ENCODE measurements at places on chromosomes 7 and 10. TPM values are rescaled to one million over a fixed set of nuclear protein-coding genes. Genes with fewer than 3 reads are reported as not detected.
A peak's percentile ranks its signal among the peaks of the same experiment; 100 is the strongest.

The PILRA gene
- total RNA-seq = 3.1 TPM

DNA sequence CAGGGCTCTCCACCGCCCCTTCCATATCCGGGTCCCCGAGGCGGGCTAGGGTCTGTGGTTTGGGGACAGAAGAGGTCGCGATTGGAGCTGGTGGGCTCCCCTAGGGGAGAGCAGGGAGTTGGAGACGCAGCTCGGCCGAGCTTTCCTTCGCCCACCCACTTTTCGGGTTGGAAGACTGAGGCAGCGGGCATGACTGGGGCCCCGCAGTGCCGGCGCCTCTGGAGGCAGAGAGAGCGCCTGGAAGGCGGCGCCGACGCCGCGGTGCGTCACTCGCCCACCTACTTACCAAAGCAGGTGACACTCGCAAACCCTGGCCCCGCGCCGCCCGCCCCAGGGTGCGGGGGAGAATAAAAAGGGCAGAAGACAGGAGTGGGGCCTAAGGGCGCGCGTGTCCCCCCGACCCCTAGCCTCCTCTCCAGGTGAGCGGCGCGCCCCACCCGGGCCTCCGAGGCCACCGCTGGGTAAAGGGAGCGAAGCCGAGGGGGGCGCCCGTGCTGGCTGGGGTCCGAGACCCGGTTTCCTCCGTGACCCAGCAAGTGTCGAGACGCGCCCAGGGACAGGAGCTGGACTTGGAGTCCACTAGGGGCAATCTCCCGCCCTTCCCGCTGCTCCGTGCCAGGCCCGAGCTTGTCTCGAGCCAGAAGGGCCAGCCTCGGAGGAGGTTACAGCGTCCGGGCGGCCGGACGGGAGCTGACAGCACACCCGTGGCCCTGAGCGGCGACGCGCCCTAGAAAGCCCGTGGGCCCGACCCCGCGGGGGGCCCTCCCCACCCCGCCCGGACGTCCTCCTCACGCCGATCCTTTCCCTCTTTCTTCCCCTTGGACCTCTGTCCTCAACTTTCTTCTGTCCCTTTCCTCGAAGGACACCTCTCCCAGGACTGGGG is 34.4 kb upstream of the GRID1 start:
- DNase-seq = peak; percentile 47
- H3K4me3 ChIP-seq = peak overlapping the region; percentile 71
- peaks cover 26% of the 10 kb centered on the region for H3K4me1 ChIP-seq

DNA sequence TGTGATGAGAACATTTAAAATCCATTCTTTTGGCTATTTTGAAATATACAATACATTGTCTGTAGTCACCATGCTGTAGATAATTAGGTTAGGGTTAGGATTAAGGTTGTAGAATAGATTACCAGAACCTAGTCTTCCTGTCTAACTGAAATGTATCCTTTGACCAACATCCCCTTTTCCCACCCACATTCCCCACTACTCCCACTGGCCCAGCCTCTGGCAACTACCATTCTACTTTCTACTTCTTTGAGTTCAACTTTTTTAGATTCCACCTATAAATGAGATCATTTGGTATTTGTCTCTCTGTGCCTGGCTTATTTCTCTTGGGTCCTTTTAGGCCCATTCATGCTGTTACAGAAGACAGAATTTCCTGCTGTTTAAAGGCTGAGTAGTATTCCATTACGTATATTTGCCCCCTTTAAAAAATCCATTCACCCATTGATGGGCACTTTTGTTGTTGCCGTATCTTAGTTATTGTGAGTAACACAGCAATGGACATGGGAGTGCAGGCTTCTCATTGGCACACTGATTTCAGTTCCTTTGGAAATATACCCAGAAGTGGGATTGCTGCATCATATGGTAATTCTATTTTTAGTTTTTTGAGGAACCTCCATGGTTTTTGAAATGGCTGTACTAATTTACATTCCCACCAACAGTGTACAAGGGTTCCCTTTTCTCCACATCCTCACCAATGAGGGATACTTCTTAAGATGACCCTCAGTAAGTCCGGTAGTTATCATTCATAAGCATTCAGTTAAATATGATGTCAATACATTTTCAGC is 104.0 kb downstream of the RALA start:
- peaks cover 6% of the 10 kb centered on the region for H3K36me3 ChIP-seq
- H3K4me3 ChIP-seq = no peak overlapping the region
- no peaks in the 10 kb centered on the region for H3K27me3 ChIP-seq
- H3K27ac ChIP-seq = no peak overlapping the region
- no peaks in the 10 kb centered on the region for H3K4me1 ChIP-seq

GRCh38 chr7:16062269-16062668 is 359.1 kb downstream of the CRPPA start:
- no peaks in the 10 kb centered on the region for H3K27me3 ChIP-seq
- no peaks in the 10 kb centered on the region for H3K36me3 ChIP-seq
- no peak overlapping the region for H3K4me3 ChIP-seq
- H3K4me1 ChIP-seq = peaks cover 23% of the 10 kb centered on the region
- no peak overlapping the region for H3K27ac ChIP-seq

GRCh38 chr7:30142710-30143109 is 7.9 kb downstream of the MTURN start:
- peak; percentile 69 for DNase-seq
- H3K27ac ChIP-seq = peak overlapping the region; percentile 71

DNA sequence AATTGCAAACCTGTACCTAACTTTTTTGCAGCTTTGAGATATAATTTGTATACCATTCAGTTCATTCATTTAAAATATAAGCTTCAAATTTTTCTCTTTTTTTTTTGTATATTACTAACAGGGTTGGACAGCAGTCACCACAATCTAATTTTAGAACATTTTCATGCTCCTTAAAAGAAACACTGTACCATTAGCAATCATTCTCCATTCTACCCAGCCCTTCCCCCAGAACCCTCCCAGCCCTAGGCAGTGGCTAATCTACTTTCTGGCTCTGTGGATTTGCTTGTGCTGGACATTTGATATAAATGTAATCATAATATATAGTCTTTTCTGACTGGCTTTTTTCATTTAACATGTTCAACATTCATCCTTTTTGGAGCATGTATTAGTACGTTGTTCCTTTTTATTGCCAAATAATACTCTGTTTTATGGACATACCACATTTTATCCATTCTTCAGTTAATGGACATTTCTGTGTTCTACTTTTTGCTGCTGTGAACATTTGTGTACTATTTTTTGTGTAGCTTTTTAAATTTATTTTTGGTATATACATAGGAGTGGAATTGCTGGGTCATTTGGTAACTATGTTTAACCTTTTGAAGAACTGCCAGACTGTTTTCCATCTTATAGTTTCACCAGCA is 40.9 kb upstream of the ST7 start:
- no peaks in the 10 kb centered on the region for H3K4me1 ChIP-seq
- no peaks in the 10 kb centered on the region for H3K27me3 ChIP-seq
- no peak for DNase-seq
- H3K4me3 ChIP-seq = no peak overlapping the region
- H3K27ac ChIP-seq = no peak overlapping the region
- H3K36me3 ChIP-seq = peaks cover 36% of the 10 kb centered on the region

DNA sequence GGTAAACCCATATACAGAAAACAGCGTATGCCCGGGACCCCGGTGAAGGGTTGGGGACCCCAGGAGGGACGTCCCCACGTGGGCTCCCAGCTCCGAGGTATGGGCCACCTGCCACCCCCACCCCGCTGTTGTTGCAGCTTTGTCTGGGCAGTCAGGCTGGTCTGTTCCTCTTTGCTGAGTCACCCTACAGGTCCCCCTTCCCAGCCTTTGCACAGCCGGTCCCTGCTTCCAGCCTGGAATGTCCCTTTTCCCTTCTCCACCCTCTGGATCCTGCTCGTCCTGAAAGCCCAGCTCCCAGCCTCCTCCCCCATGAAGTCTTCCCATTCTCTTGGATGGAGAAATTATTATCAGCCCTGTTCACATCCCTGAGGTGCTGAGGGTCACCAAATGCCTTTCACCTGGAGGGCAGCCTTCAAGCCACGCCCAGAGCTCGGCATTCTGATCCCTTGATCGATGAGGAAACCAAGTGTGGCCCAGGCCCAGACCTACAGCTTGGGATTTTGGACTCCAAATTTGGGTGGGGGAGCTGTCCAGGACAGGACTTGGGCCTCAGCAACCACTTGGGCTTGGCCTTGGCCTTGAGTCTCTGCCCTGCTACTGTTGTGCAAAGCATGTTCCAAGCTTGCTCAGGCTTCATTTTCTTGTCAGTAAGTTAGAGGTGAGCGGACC is 2.6 kb downstream of the CLDN4 start:
- H3K4me1 ChIP-seq = peaks cover 24% of the 10 kb centered on the region
- H3K4me3 ChIP-seq = peak overlapping the region; percentile 91
- H3K27me3 ChIP-seq = no peaks in the 10 kb centered on the region
- peaks cover 51% of the 10 kb centered on the region for H3K36me3 ChIP-seq

DNA sequence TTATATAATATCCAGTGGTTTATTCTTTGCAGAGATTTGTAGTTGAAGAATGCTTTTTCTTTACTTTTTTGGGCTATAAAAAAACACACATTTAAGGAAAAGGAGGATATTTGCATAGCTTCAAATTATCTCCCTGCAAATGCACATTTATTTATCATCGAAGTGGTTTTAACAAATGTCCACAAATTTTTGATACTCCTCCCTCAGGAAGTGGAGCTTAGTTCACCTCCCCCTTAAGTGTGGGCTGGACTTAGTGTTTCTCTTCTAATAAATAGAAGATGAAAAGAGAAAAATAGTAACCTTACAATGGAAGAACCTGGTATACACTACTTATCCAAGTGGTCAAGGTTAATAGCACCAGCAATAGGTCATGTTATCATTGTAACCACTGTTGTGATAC is 537.6 kb downstream of the ARL4A start:
- H3K36me3 ChIP-seq = no peaks in the 10 kb centered on the region
- no peak for DNase-seq
- H3K27me3 ChIP-seq = no peaks in the 10 kb centered on the region
- no peak overlapping the region for H3K27ac ChIP-seq

DNA sequence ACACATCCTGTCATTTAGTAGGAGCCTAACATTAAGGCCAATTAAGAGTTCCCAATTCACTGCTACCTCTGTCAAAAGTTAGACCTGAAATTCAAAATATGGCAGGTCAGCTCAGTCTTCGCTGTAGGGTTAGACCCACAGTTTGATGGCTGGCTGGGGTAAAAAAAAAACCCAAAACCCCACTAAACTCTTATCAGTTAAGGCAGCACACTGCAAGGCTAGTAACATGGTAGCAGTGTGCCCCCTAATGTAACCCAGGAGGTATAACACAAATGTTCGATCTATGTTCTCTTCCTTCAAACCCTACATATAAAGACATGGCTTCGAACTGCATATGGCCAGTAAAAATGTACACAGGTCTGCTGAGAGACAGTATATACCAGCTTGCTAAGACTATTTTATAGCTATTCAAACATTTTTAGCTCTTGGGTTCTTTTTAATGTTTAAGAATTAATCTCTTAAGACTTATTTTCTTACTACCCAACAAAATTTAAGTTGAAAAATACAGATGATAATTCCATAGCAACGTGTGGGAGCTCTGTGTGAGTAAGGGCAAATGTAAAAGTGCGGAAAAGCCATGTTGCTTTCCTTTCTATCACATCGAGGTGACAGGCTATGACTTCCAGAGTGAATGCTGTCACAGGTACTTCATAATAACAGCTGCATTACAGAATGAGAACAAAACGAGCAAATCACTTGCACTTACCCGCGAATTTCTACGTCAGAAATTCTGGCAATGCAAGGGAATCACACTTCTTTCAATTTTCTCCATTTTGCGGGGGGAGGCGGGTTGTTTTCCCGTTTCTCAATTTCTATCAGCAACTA is 168.4 kb upstream of the IMMP2L start:
- DNase-seq = peak; percentile 23
- no peaks in the 10 kb centered on the region for H3K36me3 ChIP-seq
- no peak overlapping the region for H3K27ac ChIP-seq
- no peaks in the 10 kb centered on the region for H3K27me3 ChIP-seq
- H3K4me3 ChIP-seq = no peak overlapping the region
- no peaks in the 10 kb centered on the region for H3K4me1 ChIP-seq
